ENCODE measurements at places on chromosomes 4 and X. TPM values are rescaled to one million over a fixed set of nuclear protein-coding genes. Genes with fewer than 3 reads are reported as not detected.

The FGF2 gene
- 11.9 TPM for total RNA-seq

The SSX1 gene
- total RNA-seq = not detected

The BMX gene
- total RNA-seq = 3.7 TPM

The NPFFR2 gene
- total RNA-seq = 0.20 TPM

The CENPVL1 gene
- 0.17 TPM for total RNA-seq

The KLHL5 gene
- total RNA-seq = 29.6 TPM

The GLRA2 gene
- total RNA-seq = not detected

The ARR3 gene
- total RNA-seq = not detected

The NSDHL gene
- total RNA-seq = 32.4 TPM
